Fibroblast of skin of scalp (primary cell): ENCODE measurements at places on chromosomes 4 and X.

GRCh38 chrX:23501974-23502373 lies 165.3 kb upstream of the PRDX4 start:
- DNase-seq: no peak

DNA sequence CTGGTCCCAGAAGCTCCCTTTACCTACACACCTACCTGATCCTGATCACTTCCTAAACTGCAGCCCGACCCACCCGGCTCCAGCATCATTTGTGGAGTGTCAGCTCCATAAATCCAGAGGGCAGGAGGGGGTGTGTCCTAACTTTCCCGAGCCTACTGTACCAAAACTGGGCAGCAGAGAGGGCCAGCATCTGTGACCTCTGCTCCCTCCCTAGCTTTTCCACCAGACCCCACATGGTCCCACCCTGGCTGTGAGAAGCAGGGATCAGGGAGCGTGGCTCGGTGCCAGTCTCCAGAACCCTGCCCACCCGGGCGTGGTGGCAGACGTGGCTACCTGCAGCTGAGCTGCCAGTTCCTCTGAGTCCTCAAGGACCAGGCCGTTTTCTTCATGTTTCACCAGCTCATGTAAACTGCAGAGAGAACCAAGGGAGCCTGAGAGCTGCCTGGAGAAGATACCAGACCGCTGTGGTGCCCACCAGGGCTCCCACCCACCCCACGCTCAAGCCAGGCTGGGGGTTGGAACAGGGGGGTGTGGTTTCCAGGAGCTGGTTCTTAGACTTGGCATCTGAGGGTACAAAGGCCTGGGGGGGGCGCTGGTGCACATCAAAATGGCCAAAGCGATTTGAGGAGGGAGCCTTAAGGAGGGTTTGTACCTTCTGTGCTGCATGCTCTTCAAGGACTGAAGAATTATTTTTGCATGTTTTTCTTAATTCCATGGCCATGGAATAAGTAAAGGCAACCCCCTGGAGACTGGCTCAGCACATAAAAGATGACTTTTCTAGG lies 76.7 kb upstream of the DRD5 start:
- no peak for DNase-seq

DNA sequence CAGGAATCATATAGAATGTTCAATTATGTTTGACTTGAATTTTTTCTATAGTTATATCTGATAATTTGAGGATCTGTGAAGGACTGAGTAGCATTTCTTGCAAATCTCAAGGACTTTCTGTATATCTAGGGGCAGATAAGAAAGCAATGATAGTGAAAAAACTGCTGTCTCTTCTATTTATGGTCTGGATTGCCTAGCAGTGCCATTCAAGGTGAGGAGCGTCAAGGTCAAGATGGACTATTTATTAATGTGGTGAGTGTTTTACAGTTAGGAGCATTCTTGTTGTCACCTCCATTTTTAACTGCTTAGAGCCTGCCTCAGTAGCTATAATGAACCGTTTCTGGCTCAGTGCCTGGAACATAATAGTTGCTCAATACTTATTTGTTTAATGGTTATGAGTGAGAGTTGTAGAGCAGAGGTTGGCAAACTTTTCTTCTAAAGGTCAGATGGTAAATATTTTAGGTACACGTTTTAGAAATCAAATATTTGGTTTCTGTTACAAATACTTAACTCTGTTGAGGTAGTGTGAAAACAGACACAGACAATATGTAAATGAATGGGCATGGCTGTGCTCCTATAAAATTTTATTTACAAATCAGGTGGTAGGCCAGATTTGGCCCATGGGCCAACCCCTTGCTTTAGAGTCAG lies 523.2 kb upstream of the IGFBP7 start:
- DNase-seq: no peak

GRCh38 chr4:35447474-35447873 lies 796.8 kb downstream of the ARAP2 start:
- DNase-seq: no peak

DNA sequence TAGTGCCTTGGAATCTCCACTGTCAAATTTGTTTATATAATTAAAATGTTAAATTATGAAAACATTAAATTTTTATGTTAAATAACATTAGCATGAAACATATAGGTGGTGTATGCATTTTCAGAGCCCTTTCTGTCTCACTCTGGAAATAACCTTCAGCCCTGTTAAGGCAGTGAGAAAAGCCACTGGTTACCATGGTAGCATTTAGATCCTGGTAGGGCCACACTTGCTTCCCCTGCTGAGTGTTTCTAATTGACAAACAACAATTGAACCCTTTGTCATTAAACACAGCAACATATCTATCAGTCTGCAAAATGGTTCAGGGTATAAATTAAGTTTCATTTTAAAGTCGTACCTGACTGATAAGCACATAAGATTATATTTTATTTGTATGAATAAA lies 63.5 kb downstream of the PDK3 start:
- DNase-seq: no peak

DNA sequence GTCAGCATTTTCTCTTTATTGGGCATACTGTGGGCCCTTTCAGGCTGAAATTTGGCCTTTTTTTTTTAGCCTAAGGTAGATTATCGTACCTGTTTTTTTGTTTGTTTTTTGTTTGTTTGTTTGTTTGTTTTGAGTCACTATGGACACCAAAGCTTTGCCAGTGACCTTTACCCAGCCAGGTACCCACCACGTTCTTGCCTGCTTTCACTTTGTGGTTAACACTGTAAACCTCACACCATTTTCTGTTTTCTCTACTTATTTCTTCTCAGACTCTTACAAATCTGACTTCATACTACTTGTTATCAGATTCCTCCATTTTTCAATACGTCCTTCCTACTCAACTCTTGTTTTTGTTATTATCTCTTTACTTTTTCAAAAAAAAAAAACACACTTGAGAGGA lies 81.5 kb downstream of the ZNF674 start:
- no peak for DNase-seq

GRCh38 chr4:56665781-56666180 lies 15.3 kb downstream of the HOPX start:
- no peak for DNase-seq

DNA sequence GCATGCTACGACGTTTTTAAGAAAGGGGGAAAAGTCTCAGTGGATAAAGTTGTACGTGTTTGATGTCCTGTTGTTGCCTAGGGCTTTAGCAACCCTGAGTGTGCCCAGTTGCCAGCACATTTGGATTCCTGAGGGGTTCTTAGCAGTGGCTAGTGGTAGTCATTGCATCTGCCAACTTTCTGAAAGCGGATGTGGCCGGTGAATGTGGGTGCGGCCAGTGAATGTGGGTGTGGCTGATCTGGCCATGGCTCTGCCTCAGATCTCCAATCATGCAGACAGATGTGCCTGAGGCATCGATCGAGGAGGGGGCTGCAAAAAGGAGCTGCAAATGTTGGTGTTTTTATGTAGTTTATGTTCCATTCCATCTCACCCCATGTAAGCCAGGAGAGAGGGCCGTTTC lies 41.5 kb upstream of the FAT1 start:
- DNase-seq: no peak

DNA sequence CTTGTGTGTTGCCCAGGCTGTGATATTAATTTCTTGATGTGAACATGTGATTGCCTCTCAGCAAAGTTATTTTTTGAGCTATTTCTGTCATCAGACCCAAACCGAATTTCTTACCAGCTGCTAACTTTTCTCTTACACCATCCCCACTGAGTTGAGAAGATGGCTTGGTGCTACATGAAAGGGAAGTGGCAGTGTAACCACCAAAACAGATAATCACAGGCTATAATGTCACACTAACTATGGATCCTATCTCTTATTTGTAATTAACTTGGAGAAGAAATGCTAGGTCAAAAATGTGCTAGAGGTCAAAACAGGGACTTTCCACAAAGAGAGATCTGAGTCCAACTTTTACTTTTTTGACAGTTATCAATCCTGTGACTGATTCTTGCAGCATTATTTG lies 43.8 kb downstream of the ELOVL6 start:
- no peak for DNase-seq

GRCh38 chr4:110124711-110125110 lies 73.7 kb downstream of the ELOVL6 start:
- DNase-seq: no peak

GRCh38 chr4:24434241-24434640 lies 150.1 kb downstream of the DHX15 start:
- DNase-seq: no peak

DNA sequence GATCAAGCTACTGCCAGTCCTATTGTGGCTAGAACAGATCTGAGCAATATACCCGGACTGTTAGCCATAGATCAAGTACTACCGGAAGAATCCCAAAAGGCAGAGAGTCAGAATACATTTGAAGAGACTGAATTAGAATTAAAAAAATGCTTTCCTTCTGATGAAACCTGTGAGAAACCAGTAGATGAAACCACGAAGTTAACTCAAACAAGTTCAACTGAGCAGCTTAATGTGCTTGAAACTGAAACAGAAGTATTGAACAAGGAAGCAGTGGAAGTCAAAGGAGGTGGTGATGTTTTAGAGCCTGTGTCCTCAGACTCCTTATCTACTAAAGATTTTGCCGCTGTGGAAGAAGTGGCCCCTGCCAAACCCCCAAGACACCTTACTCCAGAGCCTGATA lies 46.8 kb downstream of the WDR44 start:
- DNase-seq: peak; percentile 50

DNA sequence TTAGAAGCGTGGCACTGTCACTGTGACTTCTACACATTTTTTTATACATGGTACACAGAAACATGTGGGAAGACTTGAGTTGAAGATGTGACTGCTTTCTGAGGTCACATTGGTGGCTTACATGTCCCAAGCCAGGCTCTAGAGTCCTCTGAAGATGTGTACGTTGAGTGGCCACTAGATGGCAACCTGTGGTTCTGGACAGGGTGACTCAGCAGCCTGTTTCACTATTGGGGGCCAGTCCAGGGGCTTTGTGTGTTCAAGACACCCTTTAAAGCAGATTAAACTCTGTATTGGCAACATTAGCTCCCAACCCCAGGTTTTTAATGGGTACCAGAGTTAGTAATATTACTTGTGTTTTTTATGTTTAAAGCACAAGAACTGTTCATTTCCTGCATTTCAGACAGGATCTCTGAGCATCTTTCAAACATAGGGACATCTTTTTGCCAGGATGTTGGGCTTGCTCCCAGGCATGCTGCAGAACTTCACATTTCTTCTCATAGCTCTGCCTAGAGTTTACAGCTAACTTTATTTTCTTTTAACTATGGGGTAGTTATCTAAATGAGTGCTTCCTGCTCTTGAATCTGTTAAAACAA lies 53.0 kb downstream of the DCUN1D4 start:
- peak; percentile 73 for DNase-seq

DNA sequence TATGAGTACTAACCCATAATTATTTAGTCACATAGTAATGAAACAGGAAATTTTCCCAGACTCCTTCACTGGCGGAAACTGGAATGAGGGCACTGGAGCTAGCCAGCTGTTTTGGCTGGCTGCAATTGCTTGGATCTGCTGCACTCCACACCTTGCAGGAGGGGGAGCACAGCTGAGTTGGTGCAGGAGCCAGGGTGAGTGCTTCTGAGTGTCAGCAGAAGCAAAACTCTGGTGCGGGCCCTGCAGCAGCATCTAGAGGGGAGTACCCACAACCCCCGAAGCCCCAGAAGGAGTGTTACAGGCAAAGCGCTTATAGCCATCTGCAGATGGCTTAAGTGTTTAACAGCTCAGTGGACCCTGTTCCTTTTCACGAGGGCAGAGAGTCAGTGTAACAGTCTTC lies 96.1 kb downstream of the RPA4 start:
- DNase-seq: no peak

DNA sequence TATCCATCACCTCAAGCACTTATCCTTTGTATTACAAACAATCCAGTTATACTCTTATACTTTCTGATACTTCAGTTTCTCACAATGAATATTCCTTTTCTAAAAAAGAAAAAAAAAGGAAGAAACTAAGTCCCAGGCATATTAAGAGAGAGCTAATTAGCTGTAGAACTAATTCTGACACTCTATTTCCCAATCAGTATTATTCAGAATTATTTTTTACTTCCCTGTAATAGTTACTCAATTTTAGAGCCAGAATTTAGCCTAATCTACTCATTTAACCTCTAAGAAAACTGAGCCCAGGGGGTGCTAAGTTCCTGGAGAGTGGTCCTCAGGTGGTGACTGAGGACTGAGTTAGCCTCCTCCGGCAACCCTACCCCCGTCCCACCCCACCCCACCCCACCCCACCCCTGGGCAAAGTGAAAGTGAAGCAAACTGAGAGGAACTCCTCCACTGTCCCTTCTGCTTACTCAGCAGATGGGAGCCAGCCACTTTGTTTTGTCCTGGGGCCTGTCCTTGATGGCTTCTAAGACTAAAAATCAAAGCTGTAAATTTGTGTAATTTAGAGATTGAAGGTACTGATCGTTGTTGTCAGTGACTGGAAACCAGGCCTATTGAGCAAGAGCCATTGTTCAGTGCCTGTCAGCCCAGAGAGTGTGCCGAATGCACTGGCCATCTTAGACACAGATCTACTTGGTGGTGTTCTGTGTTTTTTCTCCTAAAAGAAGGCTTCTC lies 162.1 kb downstream of the CBR4 start:
- no peak for DNase-seq

- peak; percentile 34 for DNase-seq
Observed at GRCh38 chrX:123833387-123833786, 26.5 kb upstream of the XIAP start.

DNA sequence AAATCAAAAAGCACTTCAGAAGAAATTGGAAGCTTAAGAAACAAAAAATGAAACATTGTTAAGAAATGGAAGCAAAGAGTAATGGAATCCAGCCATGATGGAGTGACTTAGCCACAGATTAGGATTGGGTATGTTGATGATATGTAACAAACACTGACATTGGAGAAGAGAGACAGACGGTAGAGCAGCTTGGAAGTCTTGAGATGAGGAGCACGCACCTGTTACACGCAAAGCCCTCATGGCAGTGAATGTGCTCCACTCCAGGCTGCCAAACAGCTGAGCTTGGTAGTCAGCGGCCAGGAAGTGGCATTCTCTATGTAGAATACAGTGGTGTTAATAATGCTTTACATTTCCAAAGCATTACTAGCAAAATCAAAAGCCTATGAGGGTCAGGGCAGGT lies 56.9 kb upstream of the GPRIN3 start:
- DNase-seq: no peak

DNA sequence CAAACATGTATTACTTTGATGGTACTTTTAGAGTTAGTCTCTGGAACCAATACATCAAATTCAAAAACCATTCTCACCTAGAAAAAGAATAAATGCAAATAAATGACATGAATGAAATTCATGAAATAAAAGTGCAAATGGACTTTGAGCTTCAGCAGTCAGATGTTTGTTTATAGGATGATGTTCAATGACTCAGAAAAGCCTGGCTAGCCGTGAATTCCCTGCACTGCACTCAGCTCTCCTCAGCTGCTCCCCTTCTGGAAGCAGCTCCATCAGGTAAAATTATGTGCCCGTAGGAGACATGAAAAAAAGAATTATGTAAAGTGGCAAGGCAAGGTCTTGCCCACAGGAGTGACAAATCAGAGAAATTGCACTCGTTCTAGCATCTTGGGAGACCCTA lies 390.6 kb downstream of the GPM6A start:
- peak; percentile 62 for DNase-seq

DNA sequence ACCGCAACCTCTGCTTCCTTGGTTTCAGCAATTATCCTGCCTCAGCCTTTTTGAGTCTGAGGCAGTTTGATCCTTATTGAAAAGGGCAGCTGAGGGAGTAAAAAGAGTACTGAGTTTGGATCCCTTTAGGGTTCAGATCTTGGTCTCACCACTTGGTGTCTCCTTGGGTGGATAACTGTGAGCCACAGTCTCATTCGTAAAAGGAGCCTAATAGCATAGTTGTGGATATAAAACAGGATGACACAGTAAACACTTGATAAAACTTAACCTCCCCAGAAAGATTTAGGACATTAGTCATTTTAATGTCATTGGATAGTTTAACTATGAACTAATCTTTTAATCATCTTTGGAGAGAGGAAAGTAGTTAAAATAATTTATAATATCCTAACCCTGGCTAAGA lies 173.0 kb downstream of the ANK2 start:
- peak; percentile 66 for DNase-seq

GRCh38 chr4:180799798-180800197 lies 1443.4 kb upstream of the TENM3 start:
- DNase-seq: no peak
